ENCODE measurements at places on chromosomes 12 and 14.

GRCh38 chr12:108326254-108326750, 12.8 kb downstream of the CMKLR1 start:
- no peak for DNase-seq

- DNase-seq = no peak
Observed at GRCh38 chr12:20097626-20098025, 270.7 kb upstream of the PDE3A start.

DNA sequence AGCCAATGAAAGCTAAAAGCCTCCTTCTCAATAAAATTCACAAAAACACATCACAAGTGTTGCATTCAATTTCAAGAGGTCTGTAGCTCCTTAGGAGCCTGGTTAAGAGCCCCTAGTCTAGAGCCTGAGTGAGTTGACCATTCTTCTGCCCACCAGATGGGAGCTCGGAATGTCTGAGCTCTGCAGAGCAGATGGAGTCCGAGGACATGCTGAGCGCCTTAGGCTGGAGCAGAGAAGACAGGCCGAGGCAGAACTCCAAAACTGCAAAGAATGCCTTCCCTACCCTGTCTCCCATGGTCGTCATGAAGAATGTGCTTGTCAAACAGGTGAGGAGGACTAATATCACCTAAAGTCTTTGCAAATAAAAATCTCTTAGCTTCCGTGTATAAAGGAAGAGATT, 11.6 kb downstream of the CIPC start:
- DNase-seq = no peak

DNA sequence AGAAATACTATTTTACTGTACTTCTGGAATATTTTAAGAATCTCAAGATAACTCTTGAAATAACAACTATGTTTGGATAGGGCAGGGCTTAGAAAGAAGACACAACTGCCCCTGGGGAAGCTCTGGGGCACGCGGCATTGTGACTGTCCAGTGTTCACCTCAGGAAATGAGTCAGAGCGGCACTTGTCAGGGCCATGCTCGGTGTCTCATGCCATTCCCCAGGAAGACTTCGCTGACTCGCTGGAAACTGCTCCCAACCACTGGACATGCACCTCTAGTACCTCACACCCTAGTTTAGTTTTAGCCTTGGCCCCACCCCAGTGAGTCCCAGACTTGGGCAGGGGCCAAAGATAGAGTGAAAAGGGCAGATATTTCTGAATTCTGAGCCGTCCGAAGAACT, 192.0 kb downstream of the TTC7B start:
- DNase-seq = no peak

GRCh38 chr14:40417777-40418401, 985.7 kb upstream of the FBXO33 start:
- peak; percentile 40 for DNase-seq

- DNase-seq = no peak
Observed at GRCh38 chr14:58772116-58772515, 134.4 kb downstream of the DACT1 start.

DNA sequence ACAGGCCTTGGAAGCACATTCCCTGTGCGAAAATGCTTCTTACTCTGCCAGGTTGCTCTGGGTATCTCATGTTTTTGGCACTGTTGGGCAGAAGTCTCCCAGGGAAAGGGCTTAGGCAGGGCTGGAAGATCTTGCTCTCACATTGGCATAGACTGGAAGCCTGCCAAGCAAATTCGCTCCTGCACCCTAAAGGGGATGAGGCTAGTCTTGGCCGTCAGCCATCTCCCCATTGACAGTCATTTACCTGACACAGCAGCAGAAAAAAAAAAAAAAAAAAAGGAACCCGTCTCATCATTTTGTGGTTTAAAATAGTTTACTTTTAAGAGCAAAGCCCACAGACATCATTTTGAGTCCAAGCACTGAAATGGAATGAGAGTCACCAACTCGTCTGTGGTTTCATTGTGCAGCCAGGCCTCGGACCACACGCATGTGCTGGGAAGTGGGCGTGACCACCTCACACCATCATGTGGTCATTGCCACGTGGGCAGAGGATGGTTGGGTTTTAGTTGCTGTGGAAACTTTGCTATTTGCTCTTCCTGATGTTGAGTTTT, 84.8 kb downstream of the NRXN3 start:
- DNase-seq = no peak

DNA sequence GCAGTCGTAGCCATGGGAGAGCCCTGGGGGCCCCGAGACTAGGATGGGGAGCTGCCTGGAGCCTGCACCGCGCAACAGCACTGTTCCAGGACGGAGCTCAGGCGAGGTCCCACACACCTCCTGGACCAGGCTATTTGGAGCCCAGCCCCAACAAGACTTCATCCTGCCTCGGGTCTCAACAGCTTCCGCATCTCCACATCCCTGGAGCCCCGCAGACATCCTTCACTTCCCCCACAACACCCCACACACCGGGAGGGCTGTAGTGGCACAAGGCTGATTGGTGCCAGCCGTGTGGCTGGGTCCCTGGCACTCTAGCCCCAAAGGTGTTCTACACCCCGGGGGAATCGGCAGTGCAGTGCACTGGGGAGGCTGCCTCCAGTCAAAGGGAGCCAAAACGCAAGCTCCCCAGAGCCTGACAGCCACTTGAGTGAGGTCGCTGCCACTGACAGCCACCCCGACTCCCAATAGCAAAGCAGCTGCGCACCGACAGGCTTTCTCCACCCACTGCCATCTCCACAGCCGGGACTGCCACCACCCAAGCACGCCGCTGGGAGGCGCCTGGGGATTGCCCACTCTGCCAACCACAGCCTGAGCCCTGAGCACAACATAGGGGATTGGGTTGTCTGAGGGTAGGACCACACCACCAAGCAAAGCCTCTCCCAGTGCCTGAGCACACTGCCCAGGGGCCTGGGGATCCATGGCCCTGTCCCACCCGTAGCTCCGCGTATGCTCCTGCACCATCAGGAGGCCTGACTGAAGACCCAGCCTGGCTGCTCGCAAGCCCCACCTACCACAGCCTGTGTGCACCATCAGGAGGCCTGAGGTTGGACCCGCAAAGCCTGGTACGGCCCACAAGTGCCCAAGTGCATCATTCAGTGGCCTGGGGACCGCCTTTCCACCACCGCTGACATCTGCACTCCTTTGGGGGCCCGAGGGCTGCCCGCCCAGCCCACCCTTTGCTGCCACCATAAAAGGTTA, 13.2 kb upstream of the KLRF1 start:
- no peak for DNase-seq

DNA sequence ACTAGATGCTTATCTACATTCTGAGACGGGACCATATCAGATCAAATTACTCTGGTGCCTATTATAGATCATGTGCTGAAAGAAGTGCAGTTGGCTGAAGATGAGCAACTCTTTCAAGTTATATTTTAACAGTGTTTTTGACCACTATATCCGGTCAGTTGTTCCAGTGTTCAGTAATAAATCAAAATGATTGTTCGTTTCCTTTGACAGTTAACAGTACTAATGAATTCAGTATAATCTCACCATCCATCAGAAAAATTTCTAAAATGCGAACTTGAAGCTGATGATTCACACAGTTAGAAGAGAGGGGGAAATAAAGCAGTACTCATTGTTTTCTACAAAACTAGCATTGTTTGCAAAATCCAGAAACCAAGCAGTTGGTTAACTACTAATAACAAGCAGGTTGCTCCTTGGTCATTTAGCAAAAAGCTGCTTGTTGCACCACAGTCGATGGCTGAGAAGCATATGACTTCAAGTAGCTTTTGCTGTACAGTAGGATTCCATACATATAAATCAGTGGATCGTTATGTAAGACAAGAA, 2.3 kb downstream of the RPS6KA5 start:
- no peak for DNase-seq

DNA sequence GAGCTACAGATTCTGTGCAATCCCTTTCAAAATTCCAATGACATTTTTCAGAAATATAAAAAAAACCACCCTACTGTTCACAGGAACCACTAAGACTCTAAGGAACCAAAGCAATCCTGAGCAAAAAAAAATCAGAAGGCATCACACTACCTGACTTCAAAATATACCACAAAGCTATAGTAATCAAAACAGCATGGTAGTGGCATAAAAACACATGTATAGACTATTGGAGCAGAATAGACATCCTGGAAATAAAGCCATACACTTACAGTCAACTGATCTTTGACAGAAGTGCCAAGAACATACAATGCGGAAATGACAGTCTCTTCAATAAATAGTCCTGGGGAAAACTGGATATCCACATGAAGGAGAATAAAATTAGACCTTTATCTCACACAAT, 56.5 kb downstream of the EGLN3 start:
- no peak for DNase-seq

GRCh38 chr12:110754101-110754793, 11.6 kb upstream of the PPP1CC start:
- no peak for DNase-seq

DNA sequence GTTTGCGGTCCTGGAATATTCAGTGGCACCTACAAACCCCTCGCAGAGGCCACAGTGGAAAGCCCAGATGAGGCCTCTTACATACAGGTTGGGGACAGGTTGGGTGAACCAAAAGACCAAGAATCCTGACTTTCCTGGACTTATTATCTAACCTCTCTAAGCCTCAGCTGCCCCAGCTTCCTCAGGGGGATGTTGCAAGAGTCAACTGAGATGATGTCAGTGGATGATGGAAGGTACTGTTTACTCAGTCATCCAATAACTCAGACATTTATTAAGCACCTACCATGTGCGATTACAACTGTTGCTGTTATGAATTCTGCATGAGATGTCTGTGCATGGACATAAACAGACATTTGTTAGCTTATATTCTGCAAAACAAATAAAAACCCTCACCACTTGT, 72.8 kb downstream of the RFX4 start:
- no peak for DNase-seq

DNA sequence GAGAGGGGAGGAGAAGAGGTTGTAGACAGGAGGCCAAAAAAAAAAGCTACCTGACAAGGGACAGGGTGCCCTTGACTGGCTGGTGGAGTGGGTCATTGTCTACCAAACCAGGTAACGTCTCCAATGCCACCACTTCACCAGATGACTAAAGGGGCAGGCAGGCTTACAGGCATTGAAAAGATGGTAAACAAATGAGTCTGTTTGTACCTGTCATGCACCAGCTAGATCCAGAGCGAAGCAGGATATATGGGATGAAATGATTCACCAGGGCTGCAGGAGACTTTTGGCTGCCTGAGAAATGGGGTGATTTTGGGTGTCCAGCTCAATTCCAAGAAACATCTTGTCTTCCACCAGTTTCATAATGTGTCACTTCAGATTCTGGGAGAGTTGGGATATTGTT, 4.0 kb downstream of the C12orf54 start:
- no peak for DNase-seq

GRCh38 chr12:47783024-47783755, 10.2 kb downstream of the SLC48A1 start:
- no peak for DNase-seq

DNA sequence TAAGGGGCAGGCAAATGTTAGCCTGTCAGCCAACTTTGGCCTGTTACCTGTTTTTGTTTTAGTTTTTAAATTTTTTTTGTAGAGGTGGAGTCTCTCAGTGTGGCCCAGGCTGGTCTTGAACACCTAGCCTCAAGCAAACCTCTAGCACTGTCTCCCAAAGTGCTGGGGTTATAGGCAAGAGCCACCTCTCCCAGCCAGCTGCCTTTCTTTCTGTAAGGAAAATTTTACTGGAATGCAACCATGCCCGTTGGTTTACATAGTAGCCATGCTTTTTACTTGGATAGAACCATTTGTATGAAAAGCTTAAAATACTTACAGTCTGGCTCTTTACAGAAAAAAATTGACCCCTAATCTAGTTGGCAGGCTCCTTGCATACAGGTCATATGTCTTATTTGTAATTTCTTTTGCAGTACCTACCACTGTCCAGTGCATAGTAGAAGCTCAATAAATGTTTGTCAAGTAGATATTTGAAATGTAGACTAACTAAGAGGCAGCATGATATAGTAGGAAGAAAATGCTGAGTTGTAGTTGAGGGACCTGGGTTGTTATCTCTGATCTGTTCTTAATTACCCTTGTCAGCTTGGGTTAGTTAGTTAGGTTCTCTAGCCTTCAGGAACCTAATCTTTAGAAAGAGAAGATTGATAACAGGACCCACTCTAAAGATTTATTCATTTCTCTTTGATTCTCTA, 4.7 kb downstream of the MDM2 start:
- DNase-seq = no peak

DNA sequence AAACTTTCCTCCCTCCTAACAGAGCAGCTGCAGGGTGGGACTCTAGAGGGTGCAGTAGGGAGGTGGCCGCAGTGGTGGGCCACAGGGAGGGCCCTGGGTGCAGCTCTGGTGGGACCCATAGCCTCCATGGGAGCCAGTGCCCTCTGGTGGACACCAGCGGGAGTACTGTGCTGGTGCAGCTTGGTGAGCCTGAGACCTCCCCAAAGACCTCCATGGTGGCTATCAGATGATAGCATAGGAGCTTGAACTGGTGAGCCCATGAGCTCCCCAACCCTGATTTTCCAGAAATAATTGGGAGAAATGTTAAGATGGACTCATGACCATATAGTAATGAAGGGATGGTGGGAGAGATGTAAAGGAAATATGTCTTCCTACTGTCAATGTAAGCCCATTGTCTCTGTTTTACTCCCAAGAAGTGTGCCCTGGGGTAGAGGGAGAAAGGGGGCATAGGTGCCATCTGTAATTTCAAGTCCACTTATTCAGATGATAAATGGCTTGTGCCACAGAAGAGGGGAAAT, 98.7 kb downstream of the GAS2L3 start:
- no peak for DNase-seq

GRCh38 chr14:71308671-71309070, 401.4 kb downstream of the PCNX1 start:
- DNase-seq = no peak

DNA sequence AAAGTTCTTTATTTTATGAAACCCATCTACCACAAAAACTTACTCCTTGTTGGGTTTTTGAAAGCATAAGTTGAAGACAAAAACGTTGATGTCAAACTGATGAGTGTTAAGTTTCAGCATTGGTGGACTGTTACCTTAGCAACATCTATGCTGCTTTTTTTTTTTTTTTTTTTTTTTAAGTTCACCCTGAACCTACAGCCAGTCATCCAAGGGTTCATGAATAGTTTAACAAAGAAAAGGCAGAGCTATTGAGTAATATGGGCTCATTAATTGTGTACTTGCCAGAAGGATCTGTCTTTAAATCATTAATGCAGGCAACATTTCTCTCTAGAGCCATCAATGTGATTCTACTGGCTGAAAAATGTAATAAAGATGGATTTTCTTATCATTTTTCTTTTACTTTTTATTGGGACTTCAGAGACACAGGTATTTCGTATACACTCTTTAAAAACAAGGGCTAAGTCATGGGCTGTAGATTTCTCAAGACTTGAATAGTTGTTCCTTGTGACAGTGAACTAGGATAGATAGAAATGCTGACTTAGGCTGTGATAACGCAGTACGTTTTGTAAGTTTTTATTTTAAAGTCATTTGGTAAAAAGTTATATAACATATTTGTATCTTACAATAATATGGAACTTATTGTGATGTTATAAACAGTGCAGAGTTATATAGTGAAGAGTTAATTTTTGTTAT, at the start of gene PTPRQ:
TSS of gene PTPRQ (plus strand) at position 262 of the 693 bp plus-strand sequence. CDS start at position 373, 111 bp downstream.
- DNase-seq = no peak

Measured in SK-N-MC (cell line).